ENCODE measurements at places on chromosomes 7 and 10.
A peak's percentile ranks its signal among the peaks of the same experiment; 100 is the strongest.

DNA sequence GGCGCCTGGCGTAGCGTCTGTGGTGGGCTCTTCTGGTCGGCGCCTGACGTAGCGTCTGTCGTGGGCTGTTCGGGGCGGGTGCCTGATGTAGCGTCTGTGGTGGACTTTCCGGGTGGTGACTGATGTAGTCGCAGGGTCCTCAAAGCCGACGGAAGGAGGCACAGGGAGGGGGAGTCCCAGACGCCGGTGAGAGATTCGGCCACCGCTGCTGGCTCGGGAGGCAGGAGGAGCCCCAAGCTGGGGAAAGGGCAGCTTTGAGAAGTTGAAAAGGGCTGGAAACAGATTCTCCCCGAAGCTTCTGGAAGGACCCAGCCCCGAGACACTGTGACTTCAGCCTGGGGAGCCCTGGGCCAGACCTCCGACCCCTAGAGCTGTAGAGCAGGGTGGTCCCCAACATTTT, 105.7 kb downstream of the DNAJB6 start:
- DNase-seq, result no peak

GRCh38 chr10:121065330-121065729, 214.2 kb downstream of the WDR11 start:
- DNase-seq, result no peak

DNA sequence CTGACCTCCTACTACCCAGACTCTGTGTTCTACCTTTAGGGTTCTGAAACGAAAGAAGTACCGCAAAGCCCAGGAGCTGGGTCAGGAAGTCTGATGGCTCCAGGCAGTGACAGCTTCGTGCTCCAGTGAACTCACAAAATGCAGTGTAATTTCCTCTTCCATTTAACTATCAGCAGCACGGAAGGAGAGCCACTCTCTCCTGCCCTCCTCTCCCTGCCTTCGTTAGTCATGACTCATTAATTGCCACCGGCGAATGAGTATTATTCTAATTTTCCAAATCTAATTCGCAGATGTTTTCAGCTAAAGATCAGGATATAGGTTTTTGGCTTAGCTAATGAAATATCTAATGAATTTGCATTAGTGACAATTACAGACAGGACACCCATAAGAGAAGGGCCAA, 1262.0 kb downstream of the TYW1 start:
- no peak for DNase-seq

- DNase-seq, result peak; percentile 30
These were observed at the start of gene INA for GRCh38 chr10:103276896-103277712. Gene INA (plus strand): TSS chr10:103277138. CDS start chr10:103277212, 74 bp downstream.

GRCh38 chr7:29330136-29330535, 135.6 kb downstream of the CHN2 start:
- DNase-seq, result no peak

DNA sequence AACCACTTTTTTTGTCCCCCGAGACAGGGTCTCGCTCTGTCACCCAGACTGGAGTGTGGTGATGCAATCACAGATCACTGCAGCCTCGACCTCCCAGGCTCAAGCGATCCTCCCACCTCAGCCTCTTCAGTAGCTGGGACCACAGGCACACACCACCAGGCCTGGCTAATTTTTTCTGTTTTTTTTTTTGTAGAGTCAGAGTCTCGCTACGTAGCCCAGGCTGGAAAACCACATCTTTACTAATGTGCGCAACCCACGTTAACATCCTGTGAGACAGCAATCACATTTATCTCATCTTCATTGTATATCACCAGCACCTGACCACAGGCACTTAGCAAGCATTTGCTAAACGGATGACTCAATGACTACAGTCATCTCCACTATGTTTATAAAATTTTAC, 77.8 kb upstream of the ATP6V0A4 start:
- peak; percentile 87 for DNase-seq

GRCh38 chr7:43756368-43757072, 2.0 kb upstream of the BLVRA start:
- peak; percentile 80 for DNase-seq

GRCh38 chr10:70993051-70993450, 104.7 kb upstream of the PCBD1 start:
- no peak for DNase-seq

GRCh38 chr7:18177129-18177814, 149.6 kb upstream of the PRPS1L1 start:
- DNase-seq, result no peak

GRCh38 chr10:89362929-89363328, 14.9 kb upstream of the IFIT1B start:
- DNase-seq, result no peak

DNA sequence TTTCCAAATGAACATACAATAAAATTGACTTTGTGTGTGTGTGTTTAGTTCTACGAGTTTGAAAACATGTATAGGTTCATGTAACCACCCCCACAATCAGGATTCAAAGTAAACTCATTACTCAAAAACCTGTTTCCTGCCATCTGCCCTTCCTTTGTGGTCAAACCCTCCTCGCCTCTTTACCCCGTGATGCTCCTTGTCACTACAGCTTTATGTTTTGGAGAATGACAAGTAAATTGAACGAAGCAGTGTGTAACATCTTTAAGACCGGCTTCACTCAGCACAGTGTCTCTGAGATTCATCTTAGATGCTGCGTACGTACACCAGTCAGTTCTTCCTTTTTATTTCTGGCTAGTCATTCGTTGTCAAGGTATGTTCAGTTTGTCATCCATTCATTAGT, 54.6 kb upstream of the MKI67 start:
- DNase-seq, result no peak
